Posterior vena cava (tissue), 2 donors: ENCODE measurements at places on chromosomes 5 and 9. TPM values are rescaled to one million over a fixed set of nuclear protein-coding genes. Genes with fewer than 3 reads are reported as not detected.

SNX24 gene
- 14.9 TPM for total RNA-seq

GRCh38 chr9:38708759-38709158 is 11.2 kb downstream of the FAM240B start:
- DNase-seq: no peak

RMRP gene
- total RNA-seq: 18,238 TPM

DNA sequence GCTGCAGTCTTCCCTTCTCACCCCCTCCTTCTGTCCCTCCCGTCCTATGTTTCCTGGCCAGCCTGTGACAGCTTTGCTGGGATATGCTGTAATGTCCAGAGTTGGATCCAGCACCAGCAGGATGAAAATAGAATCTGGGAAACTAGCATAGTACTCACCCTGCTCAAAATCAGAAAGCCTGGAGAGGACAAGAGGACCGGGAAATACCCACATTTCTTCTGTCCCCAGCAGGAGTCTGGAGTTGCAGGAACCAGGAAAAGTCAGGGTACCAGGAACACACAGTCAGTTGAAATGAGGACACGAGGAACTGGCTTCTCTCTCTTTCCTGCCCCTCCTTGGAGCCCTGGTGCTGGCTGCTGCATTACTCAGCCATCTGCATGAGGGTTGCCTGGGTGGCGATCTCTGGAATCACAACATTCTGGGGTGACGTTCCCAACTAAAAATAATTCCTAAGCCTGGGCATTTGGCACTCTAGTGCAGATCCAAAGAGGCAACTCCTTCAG is 59.6 kb upstream of the NFIL3 start:
- no peak for DNase-seq

LCN1 gene
- total RNA-seq: 2.4 TPM
